T-helper 2 cell treated with Interferon-gamma antibody and Interleukin-4, amounts not matched to agents 100 ng/mL and 5 ng/mL, for 36 hours (primary cell): ENCODE measurements at places on chromosomes 13 and 19. TPM values are rescaled to one million over a fixed set of nuclear protein-coding genes. Genes with fewer than 3 reads are reported as not detected.

The LILRB4 gene
- 0.23 and 0.30 TPM in 2 replicates for total RNA-seq

The TMEM221 gene
- total RNA-seq = not detected in 2 replicates

The MARK4 gene
- 20.0 and 20.4 TPM in 2 replicates for total RNA-seq

The WIZ gene
- 27.3 and 30.7 TPM in 2 replicates for total RNA-seq

The KCNN4 gene
- total RNA-seq = 36.9 and 39.9 TPM in 2 replicates

The IGFL1 gene
- total RNA-seq = not detected in 2 replicates

The NMRK2 gene
- total RNA-seq = not detected in 2 replicates

The LAIR1 gene
- 81.2 and 82.9 TPM in 2 replicates for total RNA-seq

The KASH5 gene
- total RNA-seq = 0.23 and 0.43 TPM in 2 replicates

The PTGIR gene
- total RNA-seq = 26.9 and 29.1 TPM in 2 replicates

The FCER2 gene
- total RNA-seq = 0.25 TPM in 1 of 2 replicates, not detected in the other

The AKAP11 gene
- 34.8 and 35.3 TPM in 2 replicates for total RNA-seq

The C19orf18 gene
- total RNA-seq = 0.30 and 0.34 TPM in 2 replicates

The CDADC1 gene
- total RNA-seq = 11.1 and 13.5 TPM in 2 replicates

The SYNGR4 gene
- total RNA-seq = not detected in 2 replicates

The LILRA5 gene
- total RNA-seq = not detected in 2 replicates

The MBD3L3 gene
- total RNA-seq = not detected in 2 replicates

The SCN1B gene
- 0.50 and 0.52 TPM in 2 replicates for total RNA-seq

The KCNJ14 gene
- total RNA-seq = 1.6 and 1.8 TPM in 2 replicates

The DCT gene
- total RNA-seq = 0.05 and 0.16 TPM in 2 replicates

The CILP2 gene
- 0.07 and 0.09 TPM in 2 replicates for total RNA-seq

The NTF4 gene
- total RNA-seq = not detected in 2 replicates

The IGFL4 gene
- not detected in 2 replicates for total RNA-seq

The STAP2 gene
- total RNA-seq = 10.4 and 10.6 TPM in 2 replicates

The GPR4 gene
- total RNA-seq = not detected in 2 replicates

The ZNF616 gene
- total RNA-seq = 5.6 and 5.7 TPM in 2 replicates

The PIH1D1 gene
- 146 and 150 TPM in 2 replicates for total RNA-seq

The ZNF358 gene
- 5.2 and 5.3 TPM in 2 replicates for total RNA-seq

The PTBP1 gene
- 616 and 655 TPM in 2 replicates for total RNA-seq

The CYP4F22 gene
- total RNA-seq = 0.34 and 0.55 TPM in 2 replicates

The ZNF492 gene
- 0.09 and 0.11 TPM in 2 replicates for total RNA-seq

The PTOV1 gene
- 90.5 and 96.0 TPM in 2 replicates for total RNA-seq

The KLF1 gene
- 0.11 and 0.32 TPM in 2 replicates for total RNA-seq

The FLT1 gene
- 0.82 and 1.1 TPM in 2 replicates for total RNA-seq

The SERPINE3 gene
- not detected in 2 replicates for total RNA-seq

The ZNF578 gene
- total RNA-seq = 0.20 and 0.36 TPM in 2 replicates

The NKG7 gene
- total RNA-seq = 135 and 136 TPM in 2 replicates
